H4 (cell line): ENCODE measurements at places on chromosomes 5 and 9. TPM values are rescaled to one million over a fixed set of nuclear protein-coding genes. Genes with fewer than 3 reads are reported as not detected.

- peak; percentile 53 for DNase-seq
Observed at GRCh38 chr5:64807520-64807919, 38.8 kb downstream of the CWC27 start.

GRCh38 chr5:93599399-93600120 lies 16.5 kb downstream of the NR2F1 start:
- DNase-seq: no peak

DNA sequence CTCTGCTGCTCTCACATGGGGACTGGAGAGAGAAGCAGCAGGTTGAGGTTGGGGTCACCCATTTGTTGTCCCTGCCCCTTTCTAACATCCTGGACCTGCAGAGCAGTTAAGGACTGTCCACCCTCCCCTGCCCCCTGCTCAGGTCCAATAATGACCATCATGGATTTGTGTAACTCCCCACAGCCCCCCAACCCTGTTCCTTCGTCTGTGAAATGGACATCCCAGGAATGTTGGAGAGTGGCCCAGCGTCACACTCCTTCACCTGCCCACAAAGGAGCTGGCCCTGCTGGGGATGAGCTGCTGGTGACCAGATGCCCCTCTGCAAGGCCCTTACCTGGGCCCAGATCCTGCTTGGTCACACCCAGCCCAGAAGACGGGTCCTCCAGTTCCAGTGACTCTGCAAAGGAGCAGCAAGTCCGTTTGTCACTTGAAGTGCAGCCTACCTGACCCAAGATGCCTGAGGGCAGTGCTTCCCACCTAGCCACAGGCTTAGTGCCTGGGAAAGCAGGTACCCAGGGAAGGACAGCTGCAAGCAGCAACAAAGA lies 10.4 kb downstream of the CD74 start:
- DNase-seq: no peak

GRCh38 chr5:96312383-96312782 lies 120.7 kb downstream of the PCSK1 start:
- no peak for DNase-seq

DNA sequence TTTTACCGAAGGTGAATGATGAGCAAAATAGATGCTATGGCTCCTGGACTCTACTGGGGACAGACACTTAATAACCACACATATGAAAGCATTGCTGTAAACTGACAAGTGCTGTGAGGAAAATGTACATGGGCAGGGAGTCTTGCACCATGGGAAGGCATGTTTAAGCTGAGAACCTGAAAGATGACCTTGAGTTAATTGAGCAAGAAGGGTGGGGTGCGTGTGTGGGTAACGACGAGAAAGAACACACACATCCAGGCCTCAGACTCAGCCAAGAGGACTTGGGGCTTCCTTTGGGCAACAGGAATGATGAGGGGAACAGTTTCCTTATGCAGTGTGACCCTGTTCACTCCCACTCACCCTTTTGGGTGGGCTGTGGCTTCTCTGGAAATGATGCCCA lies 73.1 kb downstream of the HSPA4 start:
- no peak for DNase-seq

DNA sequence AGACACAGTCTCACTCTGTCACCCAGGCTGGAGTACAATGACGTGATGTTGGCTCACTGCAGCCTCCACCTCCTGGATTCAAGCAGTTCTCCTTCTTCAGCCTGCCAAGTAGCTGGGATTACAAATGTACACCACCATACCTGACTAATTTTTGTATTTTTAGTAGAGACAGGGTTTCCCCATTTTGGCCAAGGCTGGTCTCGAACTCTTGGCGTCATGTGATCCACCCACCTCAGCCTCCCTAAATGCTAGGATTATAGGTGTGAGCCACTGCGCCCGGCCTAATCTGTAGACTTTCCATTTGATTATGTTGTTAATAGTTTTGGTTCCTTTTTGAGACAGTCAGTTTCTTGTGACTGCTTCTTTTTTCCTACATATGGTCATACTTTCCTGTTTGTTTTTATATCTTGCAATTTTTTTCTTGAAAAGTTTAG lies 31.0 kb downstream of the MTREX start:
- DNase-seq: no peak

DNA sequence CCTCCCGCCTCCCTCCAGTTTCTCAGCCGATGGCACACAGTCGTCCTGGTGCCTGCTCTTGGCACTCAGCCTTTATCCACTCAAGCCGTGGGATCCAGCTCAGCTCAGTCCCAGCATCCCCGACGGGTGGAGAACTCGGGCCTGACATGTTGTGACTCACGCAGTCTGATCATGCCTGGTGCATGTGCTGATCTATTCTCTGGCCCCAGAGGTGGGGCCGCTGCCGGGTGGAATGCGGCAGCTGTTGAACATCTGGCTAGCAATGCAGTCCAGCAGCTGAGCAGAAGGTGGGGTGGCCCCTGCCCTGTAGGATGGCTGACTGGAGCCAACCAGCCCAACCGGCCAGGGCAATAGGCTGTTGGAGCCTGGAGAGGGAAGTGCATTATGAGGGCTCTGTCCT lies 1.7 kb upstream of the AIF1L start:
- no peak for DNase-seq

DNA sequence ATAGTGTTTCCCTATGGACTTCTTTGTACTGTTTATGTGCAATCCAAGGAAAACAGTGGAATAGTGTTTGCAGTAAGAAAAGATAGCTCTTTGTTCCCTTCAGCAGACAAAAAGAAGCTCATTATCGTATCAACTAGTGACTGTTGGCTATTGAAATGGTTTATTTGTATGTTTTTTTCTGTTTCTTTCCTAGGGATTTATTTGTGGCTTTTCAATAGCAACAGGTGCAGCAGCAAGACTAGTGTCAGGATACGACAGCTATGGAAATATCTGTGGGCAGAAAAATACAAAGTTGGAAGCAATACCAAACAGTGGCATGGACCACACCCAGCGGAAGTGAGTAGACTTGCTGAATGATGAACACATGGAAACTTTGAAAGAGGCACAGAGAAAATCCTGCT lies 65.1 kb downstream of the SLC44A1 start:
- DNase-seq: no peak

OMD gene
- total RNA-seq: 0.21 and 0.23 TPM in 2 replicates

CTNNA1 gene
- 228 and 234 TPM in 2 replicates for total RNA-seq

DNA sequence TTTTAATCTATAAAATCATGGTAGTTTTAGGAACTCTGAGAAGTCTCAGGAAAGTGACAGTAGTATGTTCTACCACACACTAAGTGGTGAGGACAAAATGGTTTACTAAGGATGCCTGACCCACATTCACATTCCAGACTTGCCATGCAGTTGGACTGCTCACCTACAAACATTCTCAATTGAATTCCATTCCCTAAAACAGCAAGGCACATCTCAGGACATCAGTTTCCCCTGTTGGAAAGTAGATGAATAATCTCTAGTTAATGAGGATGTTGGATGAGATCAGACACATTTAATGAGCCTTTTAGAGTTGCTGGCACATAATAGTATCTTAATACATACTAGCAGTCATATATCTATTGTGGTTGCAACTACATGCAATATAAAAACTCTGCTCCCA lies 76.6 kb downstream of the ZNF618 start:
- no peak for DNase-seq

DNA sequence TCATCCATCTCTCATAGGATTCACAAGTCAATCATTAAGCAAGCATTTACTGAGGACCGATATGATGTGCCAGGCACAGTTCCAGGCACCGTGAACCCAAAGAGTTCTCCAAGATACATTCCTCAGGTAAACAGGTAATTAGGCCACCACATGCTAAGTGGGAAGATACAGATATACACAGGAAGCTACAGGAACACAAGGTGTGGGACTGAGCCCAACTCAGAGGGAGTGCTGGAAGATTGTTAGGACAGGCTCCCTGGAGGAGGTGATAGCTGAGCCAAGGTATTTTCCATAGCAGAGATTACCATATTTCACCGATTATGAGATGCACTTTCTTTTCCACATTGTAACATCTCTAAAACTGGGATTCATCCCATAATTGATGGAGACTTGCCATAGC lies 31.4 kb upstream of the RAI14 start:
- no peak for DNase-seq

- no peak for DNase-seq
Observed at GRCh38 chr5:73357576-73357975, 91.0 kb downstream of the FOXD1 start.

DNA sequence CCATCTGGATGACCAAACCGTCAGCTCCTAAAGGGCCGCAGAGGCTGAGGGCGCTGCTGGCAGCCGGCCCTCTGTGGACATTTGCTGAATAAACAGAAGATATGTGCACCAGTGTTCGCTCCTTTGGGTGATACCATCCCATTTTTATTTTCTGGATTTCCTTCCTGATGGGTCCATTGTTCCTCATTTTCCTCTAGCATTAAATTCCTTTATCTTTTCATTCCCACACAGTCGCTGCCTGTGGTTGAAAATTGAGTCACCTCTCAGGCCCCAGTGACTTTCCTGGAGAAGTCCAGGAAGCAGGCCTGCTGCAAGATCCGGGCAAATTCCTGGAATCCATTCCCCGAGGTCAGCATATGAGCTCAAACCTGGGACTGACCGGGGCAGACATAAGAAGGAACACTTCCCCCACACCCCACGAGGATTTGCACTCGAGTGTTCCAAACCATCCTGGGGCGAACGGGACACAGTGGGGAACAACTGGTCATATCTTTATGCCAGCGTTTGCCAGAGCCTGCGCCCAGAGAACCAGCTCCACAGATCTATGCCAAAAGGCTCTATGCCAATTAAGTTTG lies 86.7 kb upstream of the PCA3 start:
- DNase-seq: peak; percentile 46

DNA sequence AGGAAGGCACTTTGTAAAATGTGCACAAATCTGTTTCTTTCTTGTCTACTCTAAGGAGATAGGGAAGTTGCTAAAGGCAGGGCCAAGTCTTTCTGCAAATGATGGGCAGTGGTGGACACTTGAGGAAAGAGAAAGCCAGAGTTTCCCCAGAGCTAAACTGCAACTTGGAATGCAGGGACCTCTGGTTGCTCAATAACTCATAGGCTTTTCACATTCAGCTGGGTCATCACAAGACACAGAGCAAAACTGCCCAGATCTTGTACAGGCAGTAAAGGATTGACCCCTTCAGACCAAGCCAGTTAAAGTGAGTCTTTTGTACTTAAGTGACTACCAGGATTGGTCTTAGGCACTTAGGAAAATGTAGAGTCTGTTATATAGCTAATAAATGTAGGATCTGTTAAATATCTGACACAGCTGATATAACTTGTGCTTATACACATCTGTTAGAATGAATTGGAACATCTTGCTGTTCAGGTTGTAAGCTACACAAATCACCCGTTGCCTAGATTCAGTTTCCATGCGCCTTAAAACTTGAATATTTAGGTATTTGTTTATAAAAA lies 13.5 kb upstream of the AGXT2 start:
- DNase-seq: no peak

SPINK7 gene
- total RNA-seq: not detected in 2 replicates

- peak; percentile 16 for DNase-seq
Observed at GRCh38 chr9:110808599-110808980, 140.0 kb downstream of the MUSK start.

GRCh38 chr5:108521841-108522506 lies 140.1 kb upstream of the FBXL17 start:
- peak; percentile 74 for DNase-seq

GRCh38 chr9:117013440-117013995 lies 326.4 kb downstream of the TRIM32 start:
- no peak for DNase-seq

- DNase-seq: peak; percentile 44
Observed at GRCh38 chr9:135077497-135078200, 9.8 kb upstream of the OLFM1 start.

DNA sequence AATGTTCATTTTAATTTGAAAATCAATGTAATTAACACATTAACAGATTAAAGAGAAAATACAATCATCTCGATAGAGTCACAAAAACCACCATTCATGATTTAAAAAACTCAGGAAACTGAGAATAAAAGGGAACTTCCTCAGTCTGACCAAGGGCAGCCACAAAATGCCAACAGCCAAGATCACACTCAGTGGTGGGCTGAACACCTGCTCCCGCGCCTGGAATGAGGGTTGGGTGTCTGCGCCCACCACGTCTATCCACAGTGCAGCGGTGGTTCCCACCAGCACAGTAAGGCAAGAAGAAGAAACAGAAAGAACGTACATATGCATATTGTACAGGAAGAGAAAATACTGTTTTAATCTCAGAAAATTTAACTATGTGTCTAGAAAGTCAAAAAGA lies 11.7 kb upstream of the NSMF start:
- no peak for DNase-seq

SLCO4C1 gene
- 0.15 TPM in 1 of 2 replicates, not detected in the other for total RNA-seq

- DNase-seq: no peak
Observed at GRCh38 chr9:8816361-8816760, 1016.8 kb upstream of the DMAC1 start.

DNA sequence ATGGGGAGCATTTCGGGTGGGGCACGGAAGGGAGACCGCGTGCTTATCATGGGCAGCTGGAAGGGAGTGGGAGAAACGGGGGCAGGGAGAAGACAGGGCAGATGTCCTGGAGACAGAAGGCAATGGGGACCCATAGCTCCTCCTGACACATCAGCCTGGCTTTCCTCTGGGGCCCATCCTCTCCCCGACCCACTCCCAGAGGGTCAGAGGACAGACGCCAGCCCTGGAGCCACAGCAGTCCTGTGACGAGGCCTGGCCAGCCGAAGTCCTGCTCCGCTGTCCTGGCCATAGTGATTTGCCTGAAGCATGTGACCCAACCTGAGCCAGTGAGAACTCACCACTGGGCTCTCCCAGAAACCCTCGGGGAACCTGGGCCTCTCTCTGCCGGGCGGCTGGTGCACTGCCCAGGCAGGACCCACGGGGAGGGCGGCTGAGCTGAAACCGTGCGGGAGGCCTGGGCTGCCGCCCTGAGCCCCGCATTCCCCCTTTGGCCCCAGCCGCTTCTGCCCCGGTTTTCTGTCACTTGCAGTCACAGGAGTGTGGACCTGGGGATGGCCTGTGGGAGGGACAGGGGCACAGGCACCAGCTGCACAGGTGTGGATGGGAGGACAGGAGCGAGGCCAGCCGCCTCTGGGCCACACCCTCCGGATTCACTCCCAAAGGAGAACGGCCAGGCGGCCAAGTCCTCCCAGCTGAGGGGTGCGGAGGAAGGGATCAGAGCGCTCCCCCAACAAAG lies 19.8 kb downstream of the ADAMTS2 start:
- DNase-seq: no peak

GRCh38 chr9:34653151-34654072 lies 1.4 kb downstream of the IL11RA start:
- DNase-seq: no peak

DNA sequence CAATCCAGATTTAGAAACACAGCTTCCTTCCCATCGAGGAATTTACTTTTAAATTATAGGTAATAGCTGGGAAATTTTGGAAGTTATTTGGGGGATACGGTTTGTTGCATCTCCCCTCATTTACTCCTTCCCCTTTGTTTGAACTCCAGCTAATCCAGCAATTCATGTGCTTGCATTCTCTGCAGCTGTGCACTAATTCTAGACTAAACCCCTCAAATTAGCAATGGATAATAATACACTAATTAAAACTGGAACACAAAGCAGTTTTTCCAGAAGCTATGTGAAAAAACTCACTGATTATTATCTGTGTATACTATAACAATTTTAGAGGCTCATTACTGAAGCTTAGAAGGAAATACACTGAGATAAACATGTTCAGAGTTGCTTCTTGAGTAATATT lies 751.2 kb upstream of the ZNF608 start:
- DNase-seq: no peak
